ENCODE measurements at places on chromosomes 7 and 10.
A peak's percentile ranks its signal among the peaks of the same experiment; 100 is the strongest.

DNA sequence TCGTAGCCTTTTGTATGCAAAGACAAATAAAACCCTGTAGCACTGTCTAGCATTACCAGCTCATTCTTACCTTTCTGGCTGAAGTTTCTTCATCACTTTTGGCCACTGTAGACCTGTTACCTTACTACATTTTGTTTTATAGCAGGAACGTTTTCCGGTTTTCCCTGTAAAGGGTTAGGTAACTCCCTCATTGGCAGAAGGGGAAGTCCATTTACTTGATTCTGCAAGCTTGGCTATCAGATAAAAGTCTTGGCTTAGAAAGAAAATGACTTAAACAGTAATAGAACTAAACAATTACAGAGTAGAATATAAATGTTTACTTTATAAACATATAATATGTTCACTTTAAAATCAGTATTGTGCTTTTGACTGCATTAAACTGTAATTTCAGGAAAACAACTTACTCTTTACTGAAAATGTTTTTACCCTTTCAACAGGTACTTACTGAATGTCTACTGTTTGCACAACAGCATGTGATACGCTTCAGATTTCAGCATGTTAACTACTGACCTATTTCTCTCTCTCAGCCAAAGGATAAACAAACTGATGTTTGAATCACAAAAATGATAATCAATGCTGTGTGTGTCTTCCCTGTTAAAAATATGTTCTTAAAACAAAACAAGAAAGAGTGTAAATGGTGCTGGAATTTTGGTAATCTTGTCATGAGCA, 67.1 kb downstream of the OTUD1 start:
- no peak for DNase-seq

- no peak for DNase-seq
Observed at GRCh38 chr7:88771417-88771816, 11.9 kb downstream of the ZNF804B start.

- no peak for DNase-seq
Observed at GRCh38 chr7:42217053-42217452, 20.0 kb downstream of the GLI3 start.

DNA sequence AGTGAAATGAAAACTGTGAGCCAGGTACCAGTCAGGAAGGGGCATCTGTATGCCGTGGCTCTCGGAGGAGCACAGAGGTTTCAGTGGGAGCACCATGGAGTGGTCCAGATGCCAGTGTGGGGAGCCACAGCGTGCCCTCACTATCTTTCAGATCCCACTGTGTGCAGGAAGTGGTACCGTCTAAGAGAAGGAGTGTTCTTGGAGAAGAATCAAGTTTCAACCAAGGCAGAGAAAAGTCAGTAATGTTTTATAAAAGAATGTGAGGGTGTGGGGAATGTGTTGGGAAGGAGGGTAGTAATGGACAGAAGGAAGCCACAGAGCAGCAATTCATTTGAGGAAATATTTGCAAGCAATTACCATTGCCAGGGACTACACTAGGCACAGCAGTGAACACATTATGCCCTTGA, 35.6 kb downstream of the PRKAR2B start:
- DNase-seq = no peak

- DNase-seq = no peak
Observed at GRCh38 chr10:21501731-21502347, 23.6 kb downstream of the SKIDA1 start.

GRCh38 chr10:46218921-46219320, 67.9 kb upstream of the ANTXRL start:
- DNase-seq = no peak

- no peak for DNase-seq
Observed at GRCh38 chr10:9951481-9952257, 1066.0 kb upstream of the CELF2 start.

GRCh38 chr7:57308631-57309408, 141.2 kb upstream of the ZNF716 start:
- no peak for DNase-seq

DNA sequence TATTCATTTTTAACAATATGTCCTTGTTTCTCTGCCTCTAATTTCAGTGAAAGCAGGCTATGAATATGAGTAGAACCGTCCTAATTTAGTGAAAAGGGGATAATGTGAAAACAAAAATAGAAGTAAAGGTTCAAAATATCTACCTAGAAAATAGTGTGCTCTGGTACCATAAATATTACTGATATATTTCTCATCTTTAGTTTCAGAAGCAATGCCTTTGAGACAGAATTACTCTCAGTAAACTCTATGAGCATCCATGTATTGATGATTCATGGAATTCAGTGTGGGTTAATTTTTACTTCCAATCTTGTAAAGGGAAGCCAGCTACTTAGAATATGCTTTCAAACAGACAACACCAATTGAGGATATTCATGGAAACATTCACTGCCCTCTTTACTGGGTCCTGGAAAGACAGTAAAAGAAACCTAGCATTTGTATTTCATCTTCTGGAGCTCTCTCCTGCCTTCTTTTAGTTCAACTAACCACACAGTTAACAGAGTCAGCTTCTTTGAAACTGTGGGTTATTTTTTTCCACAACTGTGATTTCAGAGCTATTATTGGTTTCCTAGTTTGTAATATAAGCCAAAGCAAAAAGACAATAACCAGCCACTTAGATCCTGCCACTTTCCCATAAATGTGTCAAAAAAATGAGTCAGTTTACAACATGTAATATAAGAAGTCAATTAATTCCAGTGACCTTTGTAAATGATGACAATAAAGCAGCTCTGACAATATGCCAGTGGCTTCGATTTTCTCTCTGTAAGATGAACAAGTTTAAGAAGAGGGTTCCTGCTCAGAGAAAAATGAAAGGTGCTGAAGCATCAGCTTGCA, 1.7 kb downstream of the LRRN3 start:
- peak; percentile 41 for DNase-seq

- no peak for DNase-seq
Observed at GRCh38 chr10:129774082-129774735, 189.9 kb downstream of the EBF3 start.

DNA sequence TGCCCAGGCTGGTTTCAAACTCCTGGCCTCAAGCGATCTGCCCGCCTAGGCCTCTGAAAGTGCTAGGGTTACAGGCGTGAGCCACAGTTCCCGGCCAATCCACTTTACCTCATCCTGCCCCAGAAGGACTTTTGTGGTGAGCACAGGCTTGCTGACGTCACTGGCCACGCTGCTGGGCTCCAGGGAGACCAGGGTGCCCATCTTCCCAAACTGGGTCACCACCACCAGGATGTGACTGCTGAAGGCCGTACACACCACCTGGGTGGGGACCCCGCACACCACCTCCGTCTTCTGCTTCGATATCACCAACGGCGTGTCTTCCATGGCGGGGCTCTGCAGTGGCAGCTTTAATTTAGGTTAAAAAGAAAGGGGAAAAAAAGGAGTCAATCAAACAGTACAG, 816 bp downstream of the PSMG3 start:
- no peak for DNase-seq

GRCh38 chr7:22174574-22174953, 182.4 kb downstream of the RAPGEF5 start:
- no peak for DNase-seq

- no peak for DNase-seq
Observed at GRCh38 chr10:79381804-79382221, 34.5 kb downstream of the PPIF start.

GRCh38 chr7:105298439-105298894, 90.3 kb downstream of the SRPK2 start:
- DNase-seq = no peak

DNA sequence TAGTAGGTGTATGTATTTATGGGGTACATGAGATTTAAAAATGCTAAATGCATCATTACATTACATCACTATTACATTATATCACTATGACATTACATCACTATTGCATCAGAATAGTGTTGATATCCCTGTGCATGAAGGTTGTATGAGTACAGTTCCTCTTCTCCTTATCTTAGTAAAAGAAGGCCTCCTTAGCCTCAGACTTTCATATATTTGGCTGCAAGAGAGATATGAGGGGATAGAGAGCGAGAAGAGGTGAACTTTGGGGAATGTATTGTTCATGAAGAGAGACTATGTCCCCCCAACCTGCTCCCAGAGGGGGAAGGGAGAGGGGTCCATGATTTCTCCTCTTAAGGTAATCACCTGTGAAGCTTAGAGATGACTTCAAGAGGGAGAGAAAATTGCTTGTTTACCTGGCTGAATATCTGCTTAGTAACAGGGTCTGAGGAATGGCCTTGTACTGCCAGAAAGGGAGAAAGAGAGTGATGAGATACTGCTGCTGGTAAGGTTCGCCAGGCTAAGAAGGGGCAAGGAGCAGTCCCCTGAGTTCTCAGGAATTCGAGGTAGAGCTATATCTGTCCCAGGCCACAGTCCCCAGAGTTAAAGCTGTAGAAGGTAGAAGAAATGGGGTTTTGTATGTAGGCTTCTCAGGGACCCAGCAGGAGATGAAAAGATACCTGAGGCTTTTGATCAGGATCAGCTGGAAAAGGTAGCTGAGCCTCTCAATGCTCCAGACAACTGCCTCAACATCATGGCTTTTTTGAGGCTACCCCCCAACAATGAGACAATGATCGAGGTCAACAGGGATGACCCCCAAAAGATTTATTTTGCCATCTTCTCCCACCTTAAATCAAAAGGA, 168.4 kb upstream of the WNT16 start:
- no peak for DNase-seq

DNA sequence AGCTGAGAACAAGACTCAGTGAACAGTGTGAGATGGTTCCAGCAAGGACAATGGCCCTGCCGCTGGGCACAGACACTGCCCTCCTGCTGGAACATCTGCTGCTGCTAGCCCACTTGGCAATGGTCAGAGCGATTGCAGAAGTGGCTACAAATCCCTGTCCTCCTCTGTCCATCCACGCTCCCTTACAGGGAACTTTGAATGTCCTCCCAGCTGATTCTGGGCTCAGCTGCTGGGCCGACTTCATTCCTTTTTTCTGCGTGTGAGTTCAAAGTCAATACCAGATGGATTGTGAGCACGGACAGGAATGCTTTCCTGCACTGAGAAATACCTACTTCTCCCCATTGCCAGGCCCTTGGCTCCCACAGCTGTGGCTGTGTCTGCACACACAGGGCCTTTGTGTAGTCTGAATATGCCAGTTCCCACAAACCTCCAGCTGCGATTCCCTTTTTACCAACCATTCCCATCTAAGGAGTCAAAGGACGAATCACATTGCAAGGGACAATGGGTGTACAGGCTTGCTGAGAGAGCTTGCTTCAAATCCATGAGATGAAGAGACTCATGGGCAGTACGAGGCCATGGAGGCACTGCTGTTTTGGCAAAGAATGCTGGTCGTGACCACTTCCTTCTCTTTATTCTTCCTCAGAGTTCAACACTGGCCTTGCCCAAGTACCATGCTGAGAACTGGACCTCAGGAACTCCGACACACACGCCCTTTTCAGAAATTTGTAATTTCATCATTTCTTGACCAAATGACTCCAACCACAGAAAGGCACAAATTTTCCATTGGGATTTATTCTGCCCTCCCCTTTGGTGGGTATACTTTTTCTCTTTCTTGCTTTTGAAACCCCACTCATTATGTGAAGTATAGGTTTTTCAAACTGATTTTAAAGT, 44.2 kb downstream of the BPGM start:
- DNase-seq = no peak

- DNase-seq = peak; percentile 8
Observed at GRCh38 chr10:61899997-61900828, 1.3 kb upstream of the ARID5B start.
